ENCODE measurements at places on chromosomes 1 and 21.

DNA sequence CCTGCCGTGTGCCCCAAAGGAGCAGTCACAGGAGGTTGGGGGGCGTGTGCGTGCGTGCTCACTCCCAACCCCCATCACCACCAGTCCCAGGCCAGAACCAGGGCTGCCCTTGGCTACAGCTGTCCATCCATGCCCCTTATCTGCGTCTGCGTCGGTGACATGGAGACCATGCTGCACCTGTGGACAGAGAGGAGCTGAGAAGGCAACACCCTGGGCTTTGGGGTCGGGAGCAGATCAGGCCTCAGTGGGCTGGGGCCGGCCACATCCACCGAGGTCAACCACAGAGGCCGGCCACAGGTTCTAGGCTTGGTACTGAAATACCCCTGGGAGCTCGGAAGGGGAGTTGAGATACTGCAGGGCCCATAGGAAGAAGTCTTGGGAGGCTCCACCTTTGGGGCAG, 23.5 kb downstream of the COL6A1 start:
- DNase-seq: no peak

- no peak for DNase-seq
These were observed 30.5 kb downstream of the SLC30A1 start for GRCh38 chr1:211548321-211549091.

- DNase-seq: no peak
These were observed 52.4 kb downstream of the FNBP1L start for GRCh38 chr1:93500275-93500674.

DNA sequence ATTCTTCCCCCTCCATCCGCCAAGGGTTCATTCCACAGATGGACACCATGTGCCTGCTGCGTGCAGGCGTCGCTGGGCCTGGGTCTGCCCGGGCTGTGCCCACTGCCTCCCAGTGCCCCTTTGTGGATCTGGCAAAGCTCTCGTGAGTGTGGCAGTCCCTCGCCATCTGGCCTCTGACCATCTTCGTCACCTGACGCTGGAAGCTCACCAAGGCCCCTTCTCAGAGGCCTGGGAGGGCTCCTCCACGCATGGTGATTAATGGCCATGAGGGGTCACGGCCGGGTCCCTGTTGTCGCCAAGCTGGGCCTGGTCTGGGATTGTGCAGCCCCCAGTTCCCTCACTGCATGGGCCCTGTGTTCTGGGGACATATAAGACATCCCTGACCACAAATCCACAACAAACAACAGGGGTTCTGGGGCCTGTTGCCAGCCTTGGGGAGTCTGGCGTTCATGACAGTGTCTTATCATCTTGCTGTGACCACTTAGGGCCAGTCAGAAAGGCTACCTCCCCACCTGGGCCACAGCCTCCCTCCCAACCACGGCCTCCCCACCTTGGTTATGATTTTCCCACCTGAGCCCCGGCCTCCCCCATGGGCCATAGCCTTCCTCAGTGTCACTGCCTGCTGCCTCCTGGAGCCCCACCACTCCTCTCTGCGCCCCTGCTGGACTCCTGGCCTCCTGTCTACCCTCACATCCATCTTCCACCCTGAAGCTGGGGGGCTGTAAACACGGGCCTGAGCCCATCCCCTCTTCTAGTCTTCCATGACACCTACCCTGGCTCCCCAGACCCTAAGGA, 27.9 kb downstream of the SLC45A1 start:
- no peak for DNase-seq

- DNase-seq: no peak
These were observed 356.0 kb downstream of the HHAT start for GRCh38 chr1:210684466-210685294.

DNA sequence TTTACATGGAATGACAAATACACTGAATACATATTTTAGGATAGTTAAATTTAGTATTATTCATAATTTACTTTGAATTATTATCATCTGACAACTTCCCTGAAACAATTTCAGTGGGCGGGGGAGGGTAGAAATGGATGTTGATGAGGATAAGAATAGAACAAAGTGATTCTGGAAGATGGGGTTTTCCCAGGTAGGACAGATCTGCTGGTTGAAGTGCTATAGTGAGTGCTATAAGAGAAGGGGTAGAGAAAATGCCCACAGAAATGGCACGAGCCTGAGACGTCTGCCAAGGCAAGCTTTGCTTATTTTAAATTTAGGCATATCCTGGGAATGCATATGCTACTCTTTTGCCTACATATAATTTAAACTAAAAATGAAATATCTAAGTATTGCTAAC, 3.2 kb downstream of the CFH start:
- DNase-seq: no peak

- no peak for DNase-seq
These were observed 33.9 kb downstream of the EIF2D start for GRCh38 chr1:206578068-206578977.

DNA sequence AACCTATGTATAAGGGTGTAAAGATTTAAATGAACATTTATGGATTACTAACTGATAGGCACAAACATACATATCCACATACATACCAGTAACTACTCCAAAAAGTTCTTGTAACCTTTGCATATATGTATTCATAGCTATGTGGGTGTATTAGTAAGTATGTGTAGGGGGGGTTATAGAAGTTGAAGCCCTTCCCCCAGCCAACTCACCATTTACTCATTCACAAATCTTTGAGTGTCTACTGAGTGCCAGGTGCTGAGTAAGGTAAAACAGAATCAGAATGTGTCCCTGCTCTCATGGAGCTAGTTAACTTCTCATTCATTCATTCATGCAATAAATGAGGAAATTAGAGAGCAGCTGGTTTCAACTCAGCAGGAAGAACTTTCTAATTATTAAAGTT, 1.3 kb downstream of the C1orf146 start:
- DNase-seq: no peak

- no peak for DNase-seq
These were observed 20.7 kb downstream of the NEK7 start for GRCh38 chr1:198177546-198177945.

DNA sequence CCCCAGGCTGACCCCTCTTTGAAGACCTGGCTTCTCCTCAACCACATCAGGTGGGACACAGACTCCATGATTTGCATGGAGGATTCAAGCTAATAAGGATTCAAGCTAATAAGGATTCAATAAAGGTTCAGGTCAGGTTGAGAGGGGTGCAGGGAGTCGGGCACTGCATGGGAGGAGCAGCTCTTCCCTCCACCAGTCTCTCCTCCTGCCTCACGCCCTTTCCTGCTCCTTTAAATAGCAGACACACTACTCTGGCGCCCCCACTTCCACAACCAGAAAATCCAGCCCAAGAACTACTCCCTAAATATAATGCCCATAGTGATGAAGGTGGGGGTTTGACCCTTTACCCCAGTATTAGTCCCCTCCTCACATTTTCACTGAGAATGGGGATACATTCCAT, 7.1 kb downstream of the MEX3A start:
- DNase-seq: no peak

GRCh38 chr21:32842146-32842545, 70.6 kb upstream of the PAXBP1 start:
- DNase-seq: no peak

DNA sequence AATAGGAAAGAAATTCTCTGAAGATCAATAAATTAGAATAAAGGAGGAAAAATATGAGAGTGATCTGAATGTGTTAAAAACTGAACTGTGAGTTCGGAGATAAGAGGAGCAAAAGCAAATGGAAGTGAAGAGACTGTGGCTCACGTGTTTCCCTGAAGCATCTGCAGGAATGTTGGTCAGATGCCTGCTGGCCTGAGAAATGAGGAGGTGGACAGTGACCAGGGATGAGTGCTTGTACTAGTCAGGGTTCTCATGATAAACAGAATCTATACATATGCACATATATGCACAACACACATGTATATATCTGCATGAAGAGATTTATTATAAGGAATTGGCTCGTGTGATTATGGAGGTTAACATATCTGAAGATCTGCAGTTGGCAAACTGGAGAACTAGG, 103.4 kb upstream of the TIAM1 start:
- no peak for DNase-seq

DNA sequence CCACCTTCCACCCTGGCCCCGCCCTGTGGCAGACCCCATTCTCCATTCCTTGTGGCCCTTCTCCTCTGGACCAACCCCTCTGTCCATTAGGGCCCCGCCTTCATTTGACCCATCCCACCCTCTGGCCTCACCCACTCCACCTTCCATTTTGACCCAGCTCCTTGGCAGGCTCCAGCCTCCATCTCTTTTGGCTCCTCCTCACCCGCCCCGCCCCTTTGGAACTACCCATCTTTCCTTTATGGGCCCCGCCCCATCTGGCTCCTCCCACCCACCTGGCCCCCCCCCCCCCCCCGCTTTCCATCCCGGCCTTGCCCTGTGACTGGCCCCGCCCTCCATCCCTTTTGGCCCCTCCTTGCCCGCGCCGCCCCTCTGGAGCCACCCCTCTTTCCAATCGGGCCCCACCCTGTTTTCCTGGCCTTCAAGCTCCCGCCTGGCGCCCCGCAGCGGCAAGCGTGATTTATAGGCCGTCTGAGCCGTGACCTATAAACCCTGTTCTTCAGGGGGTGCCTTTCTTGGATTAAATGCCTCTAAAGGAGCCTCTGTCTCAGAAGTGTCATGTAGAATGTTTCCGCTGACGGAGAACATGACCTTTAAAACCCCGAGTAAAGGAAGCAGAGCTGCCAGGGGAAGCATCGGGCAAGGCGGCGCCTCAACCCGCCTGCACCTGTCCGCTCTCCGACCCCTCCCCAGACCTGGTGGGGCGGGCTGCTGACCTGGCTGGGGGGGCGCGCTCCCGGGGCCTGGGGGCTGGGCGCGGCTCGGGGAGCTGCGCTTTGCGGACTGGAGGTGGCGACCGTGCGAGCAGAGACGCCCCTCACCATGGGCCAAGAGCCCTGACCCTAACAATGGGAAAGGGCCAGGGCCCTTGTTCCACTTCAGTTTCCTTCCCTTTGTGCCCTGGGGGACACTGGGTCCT, 178.0 kb downstream of the CAMTA1 start:
- no peak for DNase-seq

- no peak for DNase-seq
These were observed 50.5 kb upstream of the ATF3 start for GRCh38 chr1:212557739-212558692.

GRCh38 chr21:34009193-34009592, 64.2 kb upstream of the MRPS6 start:
- no peak for DNase-seq

GRCh38 chr1:184437291-184437690, 50.5 kb downstream of the C1orf21 start:
- DNase-seq: no peak

DNA sequence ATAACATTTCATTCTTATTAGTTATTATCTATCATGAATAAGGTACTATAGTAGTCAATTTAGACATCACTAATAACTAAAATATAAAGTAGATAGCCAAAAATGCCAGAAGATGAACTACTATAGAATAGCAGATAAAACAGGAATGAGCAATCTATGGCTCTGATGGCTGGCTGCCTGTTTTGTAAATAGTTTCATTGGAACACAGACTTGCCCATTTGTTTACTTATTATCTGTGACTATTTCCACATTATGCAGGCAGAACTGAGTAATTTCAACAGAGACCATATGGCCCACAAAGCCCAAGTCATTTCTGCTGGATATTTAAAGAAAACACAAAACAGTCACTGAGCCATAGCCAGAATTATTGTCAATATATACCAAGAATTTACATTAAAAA, 222.1 kb downstream of the COL24A1 start:
- no peak for DNase-seq

DNA sequence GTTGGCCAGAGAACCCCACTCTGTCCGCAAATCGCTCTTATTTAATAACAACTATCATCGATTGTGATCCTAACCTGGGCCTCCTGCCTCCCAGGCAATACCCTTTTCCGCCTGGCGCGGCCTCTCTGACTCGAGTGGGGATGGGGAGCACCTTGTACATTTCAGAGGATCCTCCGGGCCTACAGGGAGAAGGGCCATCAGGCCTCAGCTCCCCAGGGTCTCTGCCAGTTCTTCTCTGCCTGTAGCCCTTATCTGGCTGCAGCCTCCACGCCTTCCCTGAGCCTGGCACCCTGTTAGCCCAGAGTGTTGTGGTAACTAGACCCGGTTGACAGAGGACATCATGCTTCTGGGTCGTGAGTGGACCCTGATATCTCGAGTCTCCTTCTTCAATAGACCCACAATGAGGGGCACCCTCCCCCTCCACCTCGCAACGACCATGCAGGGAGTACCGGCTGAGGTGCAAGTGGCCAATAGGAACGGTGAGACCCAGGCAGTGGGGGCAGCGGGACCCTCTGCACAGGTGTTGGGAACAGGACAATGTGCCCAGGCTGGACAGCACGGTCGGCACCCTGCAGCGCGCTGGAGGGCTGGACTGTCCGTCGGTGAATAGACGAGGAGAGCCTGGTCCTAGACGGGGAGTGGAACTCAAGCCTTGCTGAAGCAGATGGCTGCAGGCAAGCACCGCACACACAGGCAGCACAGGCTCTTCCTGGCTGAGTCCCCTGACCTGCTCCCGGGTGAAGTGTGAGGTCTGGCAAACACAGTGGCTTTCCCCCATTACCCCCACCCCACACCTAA, 7.1 kb upstream of the CRYBG2 start:
- DNase-seq: no peak

DNA sequence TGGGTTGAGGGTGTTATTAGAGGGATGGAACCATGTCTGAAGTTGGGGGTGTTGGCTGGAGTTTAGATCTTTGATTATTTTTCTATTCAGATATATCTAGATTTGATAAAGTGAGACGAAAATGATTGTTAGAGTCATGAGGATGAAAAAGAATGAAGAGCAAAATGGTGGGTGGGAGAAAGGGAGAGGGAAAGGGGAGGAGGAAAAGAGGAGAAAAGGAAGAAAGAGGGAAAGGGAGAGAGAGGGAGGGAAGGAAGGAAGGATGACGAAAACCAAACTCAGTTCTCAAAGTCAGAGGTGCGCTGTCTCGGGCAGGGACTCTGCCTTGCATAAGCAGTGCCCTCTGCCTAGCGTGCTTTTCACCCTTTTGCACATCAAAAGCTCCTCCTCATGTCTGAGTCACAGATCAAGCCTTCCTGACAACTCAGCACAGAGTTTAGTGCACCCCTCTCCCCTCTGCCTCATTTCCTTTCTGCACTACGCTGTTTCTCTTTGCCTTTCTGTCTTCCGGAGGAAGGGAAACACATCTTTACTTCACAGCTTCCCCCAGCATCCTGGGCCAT, 225.8 kb upstream of the PROX1 start:
- DNase-seq: no peak

DNA sequence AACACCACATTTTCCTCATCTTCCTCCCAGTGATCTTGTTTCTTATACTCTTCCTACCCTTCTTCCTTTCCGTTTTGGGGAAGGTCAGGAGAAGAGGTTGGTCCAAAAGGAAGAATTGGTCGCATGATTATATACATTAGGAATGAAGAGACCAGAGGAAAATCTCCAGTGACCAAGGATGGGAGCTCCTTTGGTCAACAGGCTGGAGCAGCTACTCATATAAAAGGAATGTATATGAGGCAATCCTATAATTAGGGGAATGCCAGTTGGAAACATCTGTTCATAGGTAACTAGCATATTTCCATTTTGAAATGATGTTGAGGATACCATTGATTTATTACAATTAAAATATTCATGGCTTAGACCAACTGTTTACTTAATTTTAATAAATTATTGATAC, 114.5 kb downstream of the LRRC40 start:
- no peak for DNase-seq

GRCh38 chr1:206703661-206704060, 19.0 kb downstream of the MAPKAPK2 start:
- peak; percentile 12 for DNase-seq

GRCh38 chr1:207115269-207115668, 11.2 kb downstream of the C4BPA start:
- DNase-seq: no peak

GRCh38 chr1:209219791-209220524, 363.6 kb upstream of the CAMK1G start:
- DNase-seq: no peak

- DNase-seq: no peak
These were observed 6.4 kb downstream of the CLDN19 start for GRCh38 chr1:42733415-42734200.
